ENCODE measurements at places on chromosomes 16 and 17.

GRCh38 chr16:66845791-66846221 lies 1.6 kb downstream of the CA7 start:
- DNase-seq = no peak

DNA sequence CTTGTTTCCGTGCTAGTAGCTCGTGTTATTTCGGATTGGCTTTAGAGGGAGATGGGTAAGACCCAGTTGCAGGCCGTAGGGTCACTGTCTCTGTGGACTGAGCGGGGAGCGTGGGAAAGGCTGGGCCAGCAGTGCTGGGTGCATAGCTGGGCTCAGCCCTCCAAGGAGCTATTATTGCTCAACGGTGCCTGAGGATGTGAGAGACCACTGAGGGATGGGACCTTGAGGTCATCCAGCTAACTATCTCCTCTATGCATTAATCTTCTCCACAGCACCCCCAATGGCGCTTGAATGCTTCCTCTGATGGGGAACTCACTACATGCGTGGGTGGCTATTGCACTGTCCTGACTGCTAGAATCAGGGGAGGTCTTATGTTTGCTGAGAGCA lies 126.1 kb upstream of the FOXF1 start:
- DNase-seq = no peak

DNA sequence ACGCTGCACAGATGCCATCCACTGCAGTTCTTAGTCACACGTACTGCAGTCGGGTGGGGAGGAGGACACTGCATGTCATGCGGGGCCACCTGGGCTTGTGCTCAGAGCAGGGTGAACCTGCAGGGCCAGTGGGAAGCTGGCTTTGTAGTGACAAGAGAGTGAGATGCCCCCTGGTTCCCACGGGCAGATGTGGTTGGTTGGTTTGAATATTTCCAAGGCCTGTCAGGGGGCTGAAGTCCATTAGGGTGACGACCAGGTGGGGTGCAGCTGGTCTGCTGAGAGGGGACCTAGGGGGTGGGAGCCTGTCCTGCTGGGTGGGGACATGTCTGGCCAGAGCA lies 14.3 kb downstream of the ZNF213 start:
- no peak for DNase-seq

DNA sequence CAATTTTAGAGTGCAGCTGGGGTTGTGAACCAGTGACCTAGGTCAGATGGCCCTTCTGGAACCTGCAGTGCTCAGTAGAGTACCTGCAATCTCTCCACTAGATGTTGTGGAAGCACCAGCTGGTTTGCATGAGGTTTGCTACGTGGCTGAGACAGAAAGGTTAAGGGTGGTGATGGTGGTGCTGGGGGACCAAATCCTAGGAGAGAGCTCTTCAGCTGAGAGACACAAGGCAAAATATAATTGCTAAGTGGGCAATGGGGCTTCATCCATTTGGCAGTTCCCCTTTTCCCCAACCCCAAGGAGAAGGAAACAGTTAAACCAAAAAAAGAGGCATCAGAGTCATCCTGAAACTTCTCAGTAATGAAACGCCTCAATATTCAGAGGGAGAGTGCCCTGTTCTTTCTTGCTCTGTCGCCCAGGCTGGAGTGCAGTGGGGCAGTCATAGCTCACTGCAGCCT lies 13.9 kb downstream of the ITPRIPL2 start:
- DNase-seq = no peak

- DNase-seq = no peak
Observed at GRCh38 chr17:77495575-77495974, 354.8 kb downstream of the SEC14L1 start.

DNA sequence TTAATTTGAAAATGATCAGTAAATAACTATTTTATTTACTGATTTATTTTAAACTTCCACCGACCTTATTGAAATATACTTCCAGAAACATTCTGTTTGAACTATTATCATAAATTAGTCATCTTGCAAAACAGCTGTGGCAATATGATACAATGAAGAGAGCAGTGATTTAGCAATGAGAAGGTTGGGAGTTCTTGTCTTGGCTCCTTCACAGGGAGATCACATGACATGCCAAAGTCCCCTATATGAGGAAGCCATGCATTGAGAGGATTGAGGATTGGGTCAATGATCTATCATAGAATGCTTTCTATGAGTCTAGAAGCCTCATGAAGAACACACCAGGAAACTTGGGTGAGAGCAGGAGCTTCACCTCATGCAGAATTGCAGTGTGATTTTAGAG lies 222.7 kb downstream of the LGALS9B start:
- DNase-seq = no peak

DNA sequence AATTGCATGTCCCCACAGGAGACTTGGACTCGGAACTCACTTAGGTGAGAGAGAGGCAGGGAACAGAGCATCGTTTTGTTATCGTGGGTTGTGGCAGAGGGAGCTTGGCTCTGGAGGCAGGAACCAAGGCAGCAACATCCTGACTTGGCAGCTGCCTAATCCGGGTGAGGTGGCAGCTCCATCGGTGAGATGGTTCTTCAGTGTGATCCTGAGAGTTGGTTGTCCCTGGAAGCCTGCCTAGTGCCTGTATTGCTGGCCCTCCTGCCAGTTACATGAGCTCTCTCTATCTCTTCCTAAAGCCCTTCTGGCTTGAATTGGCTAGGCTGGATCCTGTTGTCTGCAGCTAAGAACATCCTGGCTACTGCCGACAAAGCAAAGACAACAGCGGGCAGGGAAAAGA lies 19.9 kb upstream of the SEC14L1 start:
- DNase-seq = no peak

DNA sequence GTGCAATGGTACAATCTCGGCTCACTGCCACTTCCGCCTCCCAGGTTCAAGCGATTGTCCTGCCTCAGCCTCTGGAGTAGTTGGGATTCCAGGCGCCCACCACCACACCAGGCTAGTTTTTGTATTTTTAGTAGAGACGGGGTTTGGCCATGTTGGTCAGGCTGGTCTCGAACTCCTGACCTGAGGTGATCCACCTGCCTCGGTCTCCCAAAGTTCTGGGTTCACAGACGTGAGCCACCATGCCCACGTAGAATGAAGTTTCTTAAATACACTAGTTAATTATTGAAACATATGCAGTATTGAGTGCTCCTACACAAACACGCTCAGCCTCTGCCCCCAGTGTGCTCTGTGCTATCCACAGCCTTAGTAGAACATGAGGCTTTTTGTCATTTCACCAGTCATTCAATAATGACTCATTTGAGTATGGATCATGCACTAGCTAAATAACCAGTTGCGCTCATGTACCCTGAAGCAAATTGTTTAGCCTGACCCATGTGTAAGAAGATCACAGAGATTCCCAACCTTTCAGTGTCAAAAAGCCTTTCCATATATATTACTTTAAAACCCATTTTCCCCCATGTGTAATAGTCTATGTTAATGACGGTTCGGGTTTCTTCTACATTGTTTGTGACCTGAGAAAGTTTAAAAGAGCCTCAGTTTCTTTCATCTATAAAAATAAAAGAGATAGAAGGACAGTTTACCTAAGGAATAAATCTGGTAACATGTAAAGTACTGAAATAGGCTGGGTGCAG lies 49.7 kb downstream of the TUBD1 start:
- DNase-seq = no peak

DNA sequence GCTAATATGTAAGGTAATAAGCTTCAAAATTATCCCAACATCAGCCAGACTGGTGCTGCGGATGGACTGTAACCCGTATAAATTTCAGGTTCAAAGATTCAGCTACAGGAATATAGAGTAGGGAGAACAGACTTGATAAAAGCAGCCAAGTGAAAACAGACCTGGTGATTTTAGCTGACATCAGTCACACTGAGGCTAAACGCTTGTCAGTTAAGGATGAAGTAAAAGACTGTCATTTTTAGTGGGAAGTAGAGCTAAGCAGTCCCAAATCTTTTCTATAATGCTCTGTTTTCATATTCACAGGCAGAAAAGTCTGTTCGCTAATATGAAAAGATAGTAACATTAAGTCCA lies 35.4 kb downstream of the CMTM4 start:
- no peak for DNase-seq

DNA sequence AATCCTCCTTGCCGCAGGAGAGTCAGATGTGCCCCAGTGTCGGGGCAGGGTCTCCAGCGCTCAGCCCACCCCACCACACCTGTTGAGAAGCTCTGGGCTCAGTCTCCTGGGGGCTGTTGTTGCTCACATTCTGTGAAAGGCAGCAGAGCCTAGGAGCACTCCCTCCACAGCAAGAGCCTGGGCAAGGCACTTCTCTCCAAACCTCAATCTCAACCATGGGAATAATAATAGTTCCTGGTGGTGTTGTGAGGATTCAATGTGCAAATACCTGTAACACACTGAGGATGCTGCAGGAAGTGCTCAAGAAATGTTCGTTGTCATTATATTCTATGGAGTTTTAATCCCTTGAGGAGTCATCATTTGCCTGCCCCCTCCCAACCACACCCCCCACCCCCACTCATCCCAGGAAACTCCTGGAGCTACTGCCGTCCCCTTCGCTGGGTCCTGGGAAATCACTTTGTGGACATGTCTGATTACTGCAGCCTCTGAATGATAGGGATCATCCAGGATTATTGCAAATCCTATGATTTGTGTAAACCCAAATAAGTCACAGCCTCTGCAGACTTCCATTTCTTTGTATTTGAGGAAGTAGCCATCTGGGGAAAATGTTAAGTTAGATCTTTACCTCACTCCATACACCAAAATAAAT lies 61.5 kb downstream of the CCT6B start:
- no peak for DNase-seq

GRCh38 chr17:74354123-74354522 lies 7.5 kb downstream of the BTBD17 start:
- no peak for DNase-seq

- no peak for DNase-seq
Observed at GRCh38 chr16:79265701-79266100, 334.8 kb downstream of the MAF start.

DNA sequence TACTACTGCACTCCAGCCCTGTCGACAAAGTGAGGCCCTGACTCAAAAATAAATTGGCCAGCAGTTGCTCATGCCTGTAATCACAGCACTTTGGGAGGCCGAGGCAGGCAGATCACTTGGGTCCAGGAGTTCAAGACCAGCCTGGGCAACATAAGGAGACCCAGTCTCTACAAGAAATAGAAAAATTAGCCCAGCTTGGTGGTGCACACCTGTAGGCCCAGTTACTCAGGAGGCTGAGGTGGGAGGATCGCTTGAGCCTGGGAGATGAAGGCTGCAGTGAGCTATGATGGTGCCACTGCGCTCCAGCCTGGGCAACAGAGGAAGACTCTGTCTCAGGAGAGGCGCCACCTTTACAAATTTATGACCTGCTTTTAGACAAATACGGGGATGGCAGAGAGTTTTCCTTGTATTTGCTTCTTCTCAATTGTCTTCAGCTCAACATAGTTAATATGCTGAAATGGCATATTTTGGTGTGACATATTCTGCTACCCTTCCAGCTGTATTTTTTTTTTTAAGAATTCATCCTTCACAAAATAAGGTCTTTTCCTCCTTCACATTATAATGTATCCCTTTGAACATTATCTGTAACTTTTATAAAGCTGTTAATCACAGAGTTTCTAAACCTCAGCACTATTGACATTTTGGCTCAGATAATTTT lies 21.1 kb upstream of the YPEL2 start:
- no peak for DNase-seq

DNA sequence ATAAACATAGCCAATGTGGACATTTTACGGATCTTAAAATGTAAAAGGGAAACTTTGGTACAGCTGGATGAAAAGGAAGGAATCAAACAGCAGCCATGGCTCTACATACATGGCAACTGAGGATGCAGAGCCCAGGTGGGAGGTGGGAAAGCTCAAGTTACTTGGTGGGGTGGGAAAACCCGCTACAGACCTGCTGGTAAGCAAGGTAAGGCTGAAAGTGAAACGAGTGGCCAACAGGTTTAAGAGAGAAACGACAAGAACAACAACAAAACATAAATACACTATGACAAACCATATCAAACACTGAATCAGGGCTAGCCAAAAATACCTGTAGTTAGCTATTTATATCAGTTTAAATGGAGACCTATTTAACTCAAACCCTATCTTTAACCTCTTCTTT lies 185.3 kb downstream of the CEP112 start:
- DNase-seq = no peak

- no peak for DNase-seq
Observed at GRCh38 chr17:60901242-60901641, 223.6 kb downstream of the BCAS3 start.

DNA sequence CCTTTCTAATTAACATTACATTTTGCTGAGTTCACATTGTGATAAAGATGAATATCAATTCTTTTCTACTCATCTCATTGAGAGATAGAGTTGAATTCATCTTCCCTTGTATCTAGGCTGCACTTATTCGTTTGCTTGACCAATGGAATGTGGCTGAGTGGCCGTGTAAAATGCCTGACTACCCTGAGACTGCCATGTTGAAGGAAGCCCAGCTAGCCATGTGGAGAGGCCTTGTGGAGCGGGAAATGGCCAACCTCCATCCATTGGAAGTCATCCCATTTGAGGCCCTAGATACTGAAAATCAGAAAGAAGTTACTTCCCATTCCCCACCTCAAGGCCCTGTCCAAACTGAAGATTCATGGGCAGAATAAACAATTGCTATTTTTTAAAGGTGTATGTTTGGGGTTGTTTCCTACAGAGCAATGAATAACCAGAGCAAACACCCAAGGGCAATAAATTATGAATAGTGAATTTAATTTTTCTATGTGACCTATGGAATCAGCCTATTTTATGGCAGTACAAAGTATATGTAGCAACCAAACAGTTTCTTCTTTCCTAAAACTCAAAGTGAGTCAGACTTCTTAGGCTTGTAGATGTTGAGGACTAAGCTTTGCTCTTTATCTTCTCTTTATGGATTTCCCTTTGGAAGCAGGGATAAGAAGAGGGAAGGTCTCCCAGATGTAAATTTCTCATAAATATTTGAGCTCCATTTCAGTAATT lies 545.1 kb downstream of the MAF start:
- DNase-seq = no peak

GRCh38 chr17:40443988-40444899 lies 994 bp downstream of the IGFBP4 start:
- no peak for DNase-seq

- no peak for DNase-seq
Observed at GRCh38 chr16:85750146-85750826, 610 bp downstream of the C16orf74 start.

DNA sequence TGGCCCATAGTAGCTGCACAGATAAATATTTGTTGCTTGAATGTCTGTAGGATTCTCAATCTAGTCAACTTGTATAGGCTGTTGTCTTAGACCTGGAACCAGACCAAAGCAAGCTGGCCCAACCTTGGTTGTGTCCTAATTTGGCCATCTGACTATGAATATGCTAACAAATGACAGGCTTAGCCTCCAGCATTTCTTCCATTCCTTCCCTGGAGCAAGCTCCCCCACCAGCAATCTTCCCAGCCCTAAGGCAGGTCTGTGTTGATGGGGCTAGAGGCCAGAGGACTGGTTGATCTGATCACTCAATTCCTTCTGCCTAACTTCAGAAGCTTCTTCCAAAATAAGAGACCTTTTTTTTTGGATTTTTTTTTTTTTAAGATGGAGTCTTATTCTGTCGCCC lies 9.4 kb upstream of the PHOSPHO1 start:
- no peak for DNase-seq

DNA sequence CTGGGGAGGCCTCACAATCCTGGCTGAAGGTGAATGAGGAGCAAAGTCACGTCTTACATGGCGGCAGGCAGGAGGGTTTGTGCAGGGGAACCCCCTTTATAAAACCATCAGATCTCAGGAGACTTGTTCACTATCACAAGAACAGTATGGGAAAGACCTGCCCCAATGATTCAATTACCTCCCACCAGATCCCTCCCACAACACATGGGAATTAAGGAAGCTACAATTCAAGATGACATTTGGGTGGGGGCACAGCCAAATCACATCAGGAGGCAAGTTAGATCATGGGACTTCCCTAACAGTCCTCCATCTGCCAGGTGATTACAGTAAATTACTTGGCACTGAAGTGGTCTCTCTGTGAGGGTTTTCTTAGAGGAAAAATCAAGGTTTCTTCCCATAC lies 5.3 kb downstream of the TMEM114 start:
- DNase-seq = no peak
